ENCODE measurements at places on chromosomes 6 and 20.

DNA sequence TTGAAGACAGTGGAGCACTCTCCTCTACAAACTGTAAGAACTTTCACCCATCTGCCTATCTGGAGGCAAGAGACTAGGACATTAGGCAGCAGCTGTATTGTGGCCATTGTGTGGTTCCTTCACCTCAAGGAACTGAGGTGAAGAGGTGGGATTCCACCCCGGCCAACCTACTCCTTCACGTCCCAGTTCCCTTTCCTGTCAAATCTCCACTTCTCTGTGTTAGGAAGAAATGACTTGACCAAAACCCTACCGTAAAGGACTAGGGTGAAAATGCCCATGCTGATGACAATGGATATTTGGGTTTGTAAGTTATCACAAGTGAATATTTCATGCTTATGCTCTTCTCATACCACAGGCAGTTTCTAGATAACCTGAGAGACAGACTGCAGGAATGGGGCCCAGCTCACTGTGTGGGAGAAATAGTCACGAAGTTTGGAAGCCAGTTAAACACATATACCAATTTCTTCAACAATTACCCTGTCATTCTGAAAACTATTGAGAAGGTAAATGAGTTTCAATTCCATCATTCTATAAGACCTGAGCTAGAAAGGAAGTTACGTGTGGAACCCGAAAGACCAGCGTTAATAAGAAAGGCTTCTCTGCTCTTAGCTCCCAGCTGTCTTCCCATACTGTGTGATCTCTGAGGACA, 86.6 kb downstream of the ECT2L start:
- DNase-seq = no peak

DNA sequence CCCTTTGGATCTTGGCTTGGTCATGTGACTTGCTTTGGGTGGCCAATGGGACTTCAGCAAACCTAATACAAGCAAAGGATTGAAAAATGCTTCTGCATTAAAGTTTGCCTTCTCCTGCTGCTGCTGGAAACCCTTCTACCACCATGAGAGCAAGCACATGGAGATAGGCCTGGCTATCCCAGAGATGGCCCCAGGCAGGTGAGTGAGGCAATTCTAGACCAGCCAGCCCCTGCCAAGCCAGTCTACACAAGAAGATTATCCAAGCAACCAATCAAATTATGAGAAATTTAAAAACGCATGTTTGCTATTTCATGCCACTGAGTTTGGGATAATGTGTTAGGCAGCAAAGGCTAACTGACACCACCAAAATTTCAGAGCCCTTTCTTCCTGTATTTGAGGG, 274.3 kb downstream of the TFAP2C start:
- no peak for DNase-seq

DNA sequence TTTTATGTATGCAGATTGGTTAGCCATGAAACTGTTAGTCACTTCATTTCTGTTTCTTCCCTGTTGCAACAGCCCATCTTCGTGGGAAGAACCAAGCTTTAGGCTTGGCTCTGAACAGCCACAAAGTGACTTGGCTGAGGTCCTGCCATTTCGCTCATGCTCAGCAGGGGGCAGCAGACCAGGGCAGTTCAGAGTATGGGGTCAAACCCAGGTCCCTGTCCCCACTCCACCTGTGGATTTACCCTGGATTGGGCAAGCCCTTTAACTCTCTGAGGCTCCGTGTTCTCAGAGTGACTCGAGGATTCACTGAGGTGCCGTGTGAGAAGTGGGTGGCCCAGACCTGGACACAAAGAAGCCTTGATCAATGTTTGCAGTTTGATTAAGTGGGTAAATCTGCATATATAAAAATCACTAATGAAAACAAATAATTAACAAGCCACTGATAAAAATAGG, 19.8 kb upstream of the MAP1LC3A start:
- no peak for DNase-seq

DNA sequence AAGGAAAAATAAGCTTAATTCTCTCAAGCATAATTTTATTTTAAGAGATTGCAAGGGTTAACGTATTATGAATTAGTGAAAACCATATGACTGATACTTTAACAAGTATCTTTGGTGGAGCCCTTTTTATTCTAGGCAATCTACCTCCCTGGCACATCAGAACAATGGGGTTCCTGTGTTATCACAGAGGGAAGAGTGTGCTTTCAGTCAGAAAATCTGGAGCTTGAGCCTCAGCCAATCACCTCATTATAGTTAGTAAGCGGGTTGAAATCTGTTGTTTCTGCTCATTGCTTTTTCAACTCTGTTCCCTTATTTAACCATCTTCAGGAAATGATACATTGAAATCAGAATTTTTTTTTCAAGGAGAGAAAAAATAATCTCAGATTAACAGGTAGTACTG, 391 bp downstream of the ADGRF1 start:
- no peak for DNase-seq

DNA sequence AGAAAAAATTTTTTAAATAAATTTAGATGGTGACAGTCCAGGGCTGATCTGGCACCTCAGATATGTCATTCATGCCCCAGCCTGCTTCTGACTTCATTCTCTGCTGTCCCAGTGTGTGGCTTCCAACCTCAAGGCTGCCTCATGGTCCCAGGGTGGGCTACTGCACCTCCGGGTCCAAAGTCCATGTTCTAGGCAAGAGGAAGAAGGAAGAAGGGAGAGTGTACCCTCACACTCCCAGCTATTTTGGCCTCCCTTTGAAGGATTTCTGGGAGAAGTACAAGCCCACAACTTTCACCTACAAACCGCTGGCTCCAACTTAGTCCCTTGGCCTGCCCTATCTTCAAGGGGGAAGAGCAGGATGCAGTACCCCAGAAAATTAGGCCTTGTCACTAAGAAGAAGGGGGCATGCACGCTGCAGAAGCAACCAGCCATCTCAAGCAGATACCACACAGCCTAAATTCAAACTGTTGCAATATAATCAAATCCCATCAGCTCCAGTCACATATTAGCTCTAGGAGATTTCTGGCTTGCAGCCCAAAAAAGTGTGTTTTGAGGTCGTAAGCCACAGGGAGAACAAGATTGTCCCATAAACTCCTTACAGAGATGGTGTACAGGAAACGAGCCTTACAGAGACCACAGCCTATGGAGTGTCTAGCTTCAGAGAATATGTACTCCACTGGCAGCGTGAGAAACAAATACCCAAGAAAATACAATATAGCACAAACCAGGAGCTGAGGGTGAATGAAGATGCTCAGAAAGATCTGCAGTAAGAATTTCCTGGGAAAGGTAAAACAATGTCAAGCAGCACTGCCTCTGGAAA, 906 bp upstream of the BTN3A2 start:
- DNase-seq = peak; percentile 61

All from CD4-positive, CD25-positive, alpha-beta regulatory T cell (primary cell).